CD4-positive, alpha-beta T cell treated with Interleukin-17A for 4 hours (primary cell): ENCODE measurements at places on chromosomes 2 and 18.

- DNase-seq, result no peak
Measured at GRCh38 chr2:211132573-211132972, 576.2 kb downstream of the CPS1 start.

DNA sequence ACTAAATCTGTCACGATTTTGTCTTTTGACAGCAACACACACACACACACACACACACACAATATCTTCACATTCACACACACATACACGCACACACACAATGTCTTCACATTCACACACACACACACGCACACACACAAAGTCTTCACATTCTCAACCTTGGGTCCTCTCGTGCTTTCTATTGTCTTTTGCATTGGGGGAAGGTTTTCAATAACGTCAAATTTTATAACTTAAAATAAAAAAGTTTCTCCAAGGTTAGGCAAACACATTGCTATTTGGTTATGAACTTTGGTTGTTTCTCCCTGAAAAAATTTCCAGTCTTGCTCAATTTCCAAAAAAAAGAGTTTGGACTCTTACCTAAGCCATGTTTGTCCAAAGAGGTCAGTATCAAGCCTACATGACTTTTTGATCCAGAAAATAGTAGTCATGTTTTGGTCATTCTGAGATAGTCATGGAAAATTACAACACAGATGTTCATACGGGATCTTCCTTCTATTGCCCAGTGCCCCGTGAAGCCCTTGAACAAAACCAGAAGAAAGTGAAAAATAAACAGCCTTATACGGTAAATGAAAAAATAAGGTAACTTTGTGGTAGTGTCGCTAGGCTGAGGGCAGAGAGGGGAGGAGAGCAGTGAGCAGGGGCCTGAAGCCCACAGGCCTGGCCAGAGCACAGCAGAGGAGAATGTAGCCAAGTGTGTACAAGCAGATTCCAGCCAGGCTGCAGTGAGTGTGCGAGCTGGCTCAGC is 542.8 kb upstream of the ID2 start:
- no peak for DNase-seq

DNA sequence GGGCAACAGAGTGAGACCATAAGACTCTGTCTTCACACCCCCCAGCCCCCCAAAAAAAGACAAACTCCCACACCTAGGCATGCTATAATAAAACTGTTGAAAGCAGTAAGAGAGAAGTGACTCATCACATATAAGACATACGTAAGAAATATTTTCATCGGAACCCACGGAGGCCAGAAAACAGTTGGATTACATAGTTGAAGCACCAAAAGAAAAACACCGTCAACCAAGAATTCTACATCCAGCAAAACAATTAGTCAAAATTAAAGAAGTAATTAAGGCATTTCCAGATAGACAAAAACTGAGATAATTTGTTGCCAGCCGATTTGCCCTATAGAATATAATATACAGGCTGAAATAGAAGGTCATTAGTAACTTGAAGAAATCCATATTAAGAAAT is 128.7 kb downstream of the VAPA start:
- no peak for DNase-seq

- no peak for DNase-seq
Measured at GRCh38 chr18:3367491-3368091, 82.4 kb upstream of the TGIF1 start.

DNA sequence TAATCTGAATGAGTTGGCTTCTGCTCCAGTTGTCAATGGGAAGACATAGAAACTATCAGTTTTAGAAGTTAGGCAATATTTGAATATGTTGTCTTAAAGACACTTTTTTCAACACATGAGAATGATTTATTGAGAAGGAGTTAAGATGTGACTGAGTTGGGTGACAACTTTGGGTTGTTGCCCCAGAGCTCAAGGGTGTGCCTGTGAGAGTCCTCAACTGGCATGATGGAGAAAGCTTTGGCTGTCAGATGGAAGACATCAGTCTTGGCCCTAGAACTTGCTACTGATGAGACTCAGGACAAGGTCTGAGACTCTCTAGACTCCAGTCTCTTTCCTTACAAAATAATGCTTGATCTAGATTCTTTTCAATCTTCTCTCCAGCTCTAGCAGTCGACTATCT is 69.0 kb upstream of the CTAGE1 start:
- DNase-seq, result no peak

DNA sequence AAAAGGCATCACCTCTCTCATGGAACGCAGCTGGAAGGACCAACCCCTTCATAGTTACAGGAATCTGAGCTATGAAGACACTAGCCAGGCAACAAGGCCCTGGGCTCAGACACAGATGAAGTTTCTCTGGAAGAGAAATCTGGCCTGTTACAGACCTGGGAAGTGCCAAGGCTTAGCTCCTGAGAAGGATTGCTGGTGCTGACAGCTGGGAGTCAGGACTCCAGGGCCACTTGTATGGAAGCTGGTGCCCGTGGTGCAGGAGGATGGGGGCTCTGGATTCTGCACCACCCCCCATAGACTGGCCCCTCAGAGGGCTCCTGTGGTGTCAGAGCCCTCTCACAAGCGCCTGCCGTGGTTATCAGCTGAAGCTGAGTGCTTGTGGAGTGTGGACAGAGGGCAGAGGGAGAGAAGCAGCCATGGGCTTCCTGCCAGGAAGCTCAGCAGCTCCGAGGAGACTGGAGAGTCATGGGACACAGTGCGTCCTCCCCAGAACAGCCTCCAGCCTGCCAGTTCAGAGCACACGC is 87.3 kb upstream of the LCLAT1 start:
- no peak for DNase-seq

DNA sequence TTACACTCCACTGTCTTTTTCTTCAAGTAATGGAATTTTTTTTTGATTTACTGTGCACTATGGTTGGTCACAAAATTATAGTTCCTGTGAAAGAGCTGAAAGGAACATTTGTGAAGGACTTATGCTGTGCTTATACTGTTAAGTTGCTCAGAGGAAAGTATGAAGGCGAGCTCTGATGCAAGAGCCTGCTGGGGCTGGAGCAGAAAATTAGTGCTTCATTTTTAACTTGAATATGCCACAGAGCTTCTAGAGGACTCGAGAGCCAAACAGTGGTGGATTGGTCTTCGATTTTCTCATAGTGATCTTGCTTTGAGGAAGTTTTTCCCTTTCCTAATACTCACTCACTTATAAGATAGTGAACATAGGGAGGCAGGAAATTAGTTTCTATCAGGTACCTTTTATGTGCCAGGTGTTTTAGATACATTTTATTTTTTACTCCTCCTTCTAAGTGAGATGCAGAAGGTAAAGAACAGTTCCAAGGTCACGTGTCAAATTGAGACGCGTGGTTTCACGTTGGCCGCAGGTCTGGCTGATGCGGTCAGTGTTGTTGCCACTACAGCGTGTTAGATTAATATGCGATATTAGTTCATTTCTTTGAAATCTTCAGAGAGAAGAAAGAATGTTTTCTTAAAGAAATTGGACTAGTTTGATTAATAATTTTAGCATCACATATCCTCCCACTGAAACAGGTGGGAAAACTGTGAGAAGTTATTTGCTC is 20.2 kb downstream of the GATA6 start:
- DNase-seq, result no peak

- no peak for DNase-seq
Measured at GRCh38 chr2:240512666-240513535, 44.9 kb downstream of the ANKMY1 start.

DNA sequence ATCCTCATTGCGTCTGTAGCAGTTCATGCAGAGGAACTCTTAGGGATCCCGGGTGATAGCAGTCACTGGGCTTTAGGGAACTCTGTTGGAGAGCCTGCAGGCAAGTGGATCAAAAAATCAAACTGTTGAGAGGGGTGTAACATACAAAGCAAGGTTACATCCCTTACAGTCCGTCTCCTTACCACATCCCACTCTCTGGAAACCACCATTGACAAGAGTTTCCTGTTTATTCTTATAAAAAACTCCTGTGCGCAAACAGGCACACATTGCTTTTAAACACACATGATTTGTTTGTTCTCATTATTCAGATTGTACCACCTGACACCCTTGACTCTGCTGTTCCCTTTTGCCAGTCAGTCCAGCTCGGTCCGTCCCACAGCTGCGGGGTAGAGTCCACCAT is 137.7 kb downstream of the LTBP1 start:
- DNase-seq, result no peak

DNA sequence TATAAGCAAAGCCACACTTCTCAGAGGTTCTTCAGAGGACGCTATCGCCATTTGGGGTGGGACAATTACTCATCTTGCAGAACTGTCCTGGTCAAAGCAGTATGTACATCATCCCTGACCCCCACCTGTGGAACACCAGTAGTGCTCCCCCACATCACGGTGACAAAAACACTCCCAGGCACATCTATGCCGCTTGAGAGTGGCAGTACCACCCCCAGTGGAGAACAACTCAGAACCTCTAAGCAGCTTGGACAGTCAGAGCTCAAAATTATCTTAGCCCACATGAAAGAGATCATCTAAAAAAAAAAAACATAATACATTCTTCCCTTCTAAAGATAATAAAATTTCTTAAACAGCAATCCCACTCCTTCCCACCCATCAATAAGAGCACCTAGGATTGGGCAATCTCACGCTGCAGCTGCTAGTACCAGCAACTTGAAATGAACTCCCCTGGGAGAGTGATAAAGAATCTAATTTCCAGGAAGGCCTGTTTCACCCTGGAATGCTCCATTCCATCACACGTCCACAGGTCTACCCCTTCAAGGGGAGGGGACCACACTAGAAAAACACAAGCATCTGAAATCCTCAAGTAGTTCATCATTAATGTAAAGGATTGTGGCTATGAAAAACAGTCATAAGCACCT is 31.7 kb downstream of the LRP2 start:
- DNase-seq, result no peak

DNA sequence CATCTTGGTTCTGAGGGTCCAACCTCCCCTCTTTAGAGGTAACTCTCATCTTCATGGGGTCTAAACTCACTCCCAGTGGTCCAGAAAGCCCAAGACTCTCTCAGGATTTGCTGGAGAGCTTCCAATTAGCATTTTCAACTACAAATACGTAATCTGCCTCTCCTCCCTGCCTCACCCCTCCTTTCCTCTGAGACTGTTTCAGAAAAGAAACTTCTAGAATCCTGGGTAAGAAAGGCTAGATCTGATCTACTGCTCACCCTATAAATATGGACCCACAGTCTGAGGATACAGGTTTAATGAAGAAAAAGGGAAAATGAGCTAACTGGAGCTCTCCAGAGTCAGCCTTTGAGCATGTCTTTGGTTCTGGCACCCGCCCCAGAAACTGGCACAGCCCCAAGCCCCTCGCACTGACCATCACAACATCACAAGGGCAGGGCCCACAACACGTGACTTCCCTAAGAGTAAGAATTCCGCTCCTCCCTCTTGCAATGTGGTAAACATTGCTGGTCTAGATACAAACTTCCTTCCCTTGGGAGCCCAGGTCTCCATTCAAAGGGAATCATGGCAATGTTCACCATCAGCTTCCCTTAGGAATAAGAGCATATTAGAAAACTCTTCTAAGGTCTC is 21.7 kb upstream of the IHH start:
- DNase-seq, result no peak

GRCh38 chr2:24287171-24287570 is 73.2 kb downstream of the ITSN2 start:
- DNase-seq, result no peak

- no peak for DNase-seq
Measured at GRCh38 chr2:230684270-230685168, 28.1 kb upstream of the CAB39 start.

DNA sequence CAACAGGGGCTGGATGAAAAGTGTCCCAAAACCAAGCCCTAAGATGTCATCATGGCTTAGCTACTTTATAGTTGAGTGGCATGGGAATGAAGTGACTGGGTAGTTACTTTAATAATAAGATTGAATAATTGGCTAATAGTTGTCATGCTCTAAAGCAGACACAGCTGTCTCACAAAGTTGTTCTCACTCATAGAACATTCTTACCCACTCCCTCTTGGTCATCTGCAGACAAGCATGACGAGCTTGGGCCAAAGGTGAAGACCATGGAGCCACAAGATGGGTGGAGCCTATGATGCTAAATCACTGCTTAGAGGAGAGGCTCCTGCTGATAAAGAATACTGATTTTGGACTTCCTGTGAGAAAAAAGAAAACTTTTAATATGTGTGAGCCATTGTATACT is 62.4 kb upstream of the MMADHC start:
- no peak for DNase-seq

DNA sequence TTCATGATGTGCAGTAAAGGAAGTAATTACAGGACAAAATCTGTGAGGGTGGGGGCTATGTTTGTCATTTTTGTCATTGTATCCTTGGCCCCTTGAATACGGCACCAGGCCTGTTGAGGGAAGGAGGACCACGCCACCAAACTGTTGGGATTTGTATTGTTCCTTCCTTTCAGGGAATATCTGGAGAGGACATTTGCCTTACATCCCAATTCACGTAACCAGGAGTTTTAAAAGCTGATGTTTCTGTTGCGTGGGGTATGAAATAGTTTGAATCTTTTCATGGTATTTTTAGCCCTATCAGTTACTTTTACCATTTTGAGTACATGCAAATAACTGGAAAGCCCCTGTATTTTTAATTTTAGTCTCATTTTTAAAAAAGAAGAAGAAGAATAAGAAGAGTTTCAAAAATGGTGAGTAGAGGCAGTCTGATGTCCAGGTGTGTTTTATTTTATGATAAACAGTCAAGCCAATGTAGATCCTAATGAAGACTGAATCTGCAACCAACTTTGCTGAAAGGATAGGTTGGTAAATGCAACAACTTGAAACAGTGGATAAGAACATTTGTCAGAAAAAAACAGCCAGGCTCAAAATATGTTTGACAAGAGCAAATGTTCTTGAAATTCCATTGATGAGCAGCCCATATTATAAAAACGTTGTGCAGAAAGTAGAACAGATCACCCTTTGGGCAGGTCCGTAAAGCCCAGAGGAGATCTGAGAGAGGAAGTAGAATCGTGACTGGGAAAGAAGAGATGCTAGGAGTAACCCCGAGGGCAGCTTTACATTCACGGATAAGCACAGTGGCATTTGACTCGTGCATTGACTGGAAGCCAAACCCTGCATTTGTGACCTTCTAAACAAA is 54.5 kb downstream of the RASGRP3 start:
- no peak for DNase-seq

DNA sequence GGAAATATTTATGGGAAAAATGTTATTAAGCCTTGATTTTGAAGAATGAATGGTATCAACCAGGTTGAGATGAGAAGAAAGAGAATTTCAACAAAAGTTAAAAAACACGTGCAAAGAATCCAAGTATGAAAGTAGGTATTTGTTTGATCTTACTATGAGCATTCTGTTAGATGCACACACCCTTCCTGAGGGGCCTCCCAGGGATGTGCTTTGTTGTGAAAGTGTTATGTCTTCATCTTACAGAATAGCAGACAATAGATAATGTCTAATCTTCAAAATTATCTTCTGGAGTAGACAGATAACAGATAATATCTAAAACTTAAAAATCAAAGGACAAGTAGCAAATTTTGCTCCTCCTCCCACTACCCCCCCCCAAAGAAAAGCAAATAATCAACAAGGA is 155.2 kb upstream of the COL3A1 start:
- no peak for DNase-seq

GRCh38 chr2:210271300-210271699 is 43.7 kb downstream of the MYL1 start:
- no peak for DNase-seq

DNA sequence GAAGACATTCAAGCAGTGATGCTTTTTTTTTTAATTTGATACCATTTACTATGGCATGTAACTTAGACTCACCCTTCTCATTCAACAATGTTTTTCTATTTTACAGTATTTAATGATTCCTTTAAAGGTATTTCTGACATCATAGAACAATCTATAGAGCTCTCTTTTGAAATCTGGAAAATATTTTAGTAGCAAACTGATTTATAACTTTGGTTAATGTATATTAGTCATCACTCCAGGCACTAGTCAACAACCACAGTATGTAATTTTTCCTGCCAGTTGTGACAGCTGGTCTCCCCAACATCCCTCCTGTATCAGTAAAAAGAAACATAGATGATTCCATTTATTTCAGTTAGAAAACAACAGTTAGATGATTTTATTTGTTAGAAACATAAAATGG is 122.9 kb downstream of the LCLAT1 start:
- DNase-seq, result no peak
